ENCODE measurements at places on chromosomes 5 and 9.

- no peak for DNase-seq
Observed at GRCh38 chr9:100190339-100190738, 91.3 kb downstream of the INVS start.

GRCh38 chr9:73093016-73093739 lies 58.5 kb upstream of the ANXA1 start:
- DNase-seq: no peak

DNA sequence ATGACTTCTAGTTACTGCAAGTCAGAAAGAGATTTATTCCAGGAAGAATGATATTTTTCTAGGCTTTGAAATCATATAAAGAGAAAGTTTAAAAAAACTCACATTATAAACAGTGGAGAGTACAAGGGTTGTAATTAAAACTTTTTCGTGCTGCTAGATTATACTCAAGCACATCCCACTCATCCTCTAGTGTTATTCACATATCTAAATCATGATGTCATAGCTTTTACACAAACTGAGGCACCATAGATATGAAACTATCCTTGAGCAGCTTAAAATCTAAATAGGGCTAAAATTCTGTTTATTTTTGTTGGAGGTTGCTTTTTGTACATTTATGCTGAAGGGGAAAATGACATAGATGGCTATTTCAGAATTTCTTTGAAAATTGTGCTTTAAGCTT lies 30.0 kb downstream of the TENT2 start:
- DNase-seq: no peak

DNA sequence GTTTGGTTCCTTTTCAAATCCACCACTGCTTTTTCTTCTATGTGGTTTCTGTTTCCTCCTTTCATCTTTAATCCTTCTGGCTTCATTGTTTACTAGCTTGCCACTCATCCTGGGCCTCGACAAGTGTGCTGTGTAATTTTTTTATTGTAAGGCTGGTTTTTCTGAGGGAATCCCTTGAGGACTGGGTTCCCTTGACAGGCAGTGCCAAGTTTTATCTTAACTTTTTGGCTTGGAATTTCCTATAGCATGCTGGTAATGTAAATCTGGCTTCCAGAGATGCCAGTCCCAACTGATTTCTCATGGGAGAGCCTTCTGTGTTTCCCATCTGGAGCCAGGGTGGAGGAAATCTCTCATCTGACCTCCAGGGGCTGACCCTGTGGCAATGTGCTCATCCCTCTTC lies 184.7 kb downstream of the ROR2 start:
- no peak for DNase-seq

- DNase-seq: peak; percentile 3
Observed at GRCh38 chr9:112378328-112379176, 1.4 kb upstream of the HSDL2 start.

- no peak for DNase-seq
Observed at GRCh38 chr5:43523662-43524072, 8.7 kb upstream of the C5orf34 start.

GRCh38 chr5:136081217-136081591 lies 51.4 kb upstream of the SMAD5 start:
- DNase-seq: no peak

DNA sequence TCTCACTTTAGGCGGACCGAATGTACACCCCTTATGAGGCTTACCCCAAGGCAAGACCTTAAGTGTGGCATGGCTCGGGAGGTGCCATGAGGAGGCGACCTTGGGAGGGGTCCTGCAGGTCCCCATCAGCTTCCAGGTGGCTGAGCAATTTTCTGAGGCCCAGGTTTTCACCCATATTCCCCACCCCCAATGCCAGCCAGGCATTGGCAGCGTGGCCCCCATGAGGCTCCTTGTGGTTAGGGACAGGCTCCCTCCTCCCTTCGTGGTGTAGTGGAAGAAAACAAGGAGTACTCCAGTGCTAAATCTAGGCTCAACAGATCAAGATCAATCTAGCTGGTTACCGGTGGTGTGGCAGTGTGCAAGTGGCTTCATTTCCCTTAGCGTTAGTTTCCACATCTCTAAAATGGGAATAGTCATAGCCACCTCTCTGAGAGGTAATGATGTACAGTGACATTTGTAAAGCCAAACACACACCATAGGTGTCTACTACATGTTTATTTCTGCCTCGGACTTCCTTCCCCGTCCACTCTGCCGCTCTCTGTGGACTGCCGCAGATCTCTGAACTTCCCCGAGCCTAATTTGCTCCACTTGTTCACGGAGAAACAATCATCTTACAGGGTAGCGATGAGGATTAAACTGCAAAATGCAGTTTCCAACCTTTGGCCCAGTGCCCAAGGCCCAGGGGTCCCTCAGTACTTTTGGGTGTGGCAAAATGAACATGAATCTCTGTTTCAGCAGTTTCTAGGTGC lies 8.4 kb downstream of the LHX2 start:
- no peak for DNase-seq

GRCh38 chr9:82677086-82677485 lies 385.9 kb downstream of the RASEF start:
- DNase-seq: no peak

- DNase-seq: no peak
Observed at GRCh38 chr5:156376751-156377150, 49.8 kb downstream of the SGCD start.

- DNase-seq: no peak
Observed at GRCh38 chr9:75529463-75529862, 361.0 kb upstream of the PCSK5 start.

- DNase-seq: peak; percentile 78
Observed at GRCh38 chr5:31408814-31409213, 123.1 kb downstream of the DROSHA start.

GRCh38 chr9:105044518-105044917 lies 116.6 kb upstream of the ABCA1 start:
- no peak for DNase-seq

DNA sequence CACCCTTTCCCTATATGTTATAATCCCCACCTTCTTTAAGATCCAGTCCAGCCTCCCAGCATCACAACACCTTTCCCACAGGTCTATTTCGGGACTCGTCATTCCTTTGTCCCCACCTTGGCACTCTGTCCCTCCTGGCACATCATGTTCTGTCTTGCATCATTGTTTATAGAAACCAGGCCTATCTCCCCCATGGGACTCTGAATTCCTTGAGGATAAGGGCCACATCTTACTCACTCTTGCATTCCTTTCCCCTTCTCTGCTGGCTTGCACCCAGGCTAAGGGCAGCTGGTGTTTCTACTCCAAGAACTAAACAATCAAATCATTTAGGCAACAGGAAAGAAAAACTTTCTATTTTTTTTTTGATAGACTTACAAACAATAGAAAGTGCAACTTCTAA lies 205.7 kb downstream of the AGTPBP1 start:
- no peak for DNase-seq

DNA sequence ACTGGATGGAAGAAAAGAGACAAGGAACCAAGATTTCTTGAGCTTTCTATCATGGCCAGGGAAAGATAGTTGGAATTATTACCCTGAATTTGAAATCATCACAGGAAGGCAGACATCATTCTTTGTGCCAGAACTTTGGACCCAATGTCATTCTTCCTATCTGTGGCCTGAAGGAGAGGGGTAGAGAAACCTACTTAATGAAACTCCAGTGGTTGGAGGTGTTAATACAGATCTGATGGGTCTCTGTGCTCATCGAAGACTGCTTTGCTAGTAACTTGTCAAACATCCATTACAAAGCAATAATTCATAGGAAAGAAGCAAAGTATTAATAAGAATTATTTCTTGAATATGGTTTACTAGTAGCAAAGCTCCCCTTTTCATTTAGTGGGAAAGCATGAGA lies 26.9 kb downstream of the PRLR start:
- DNase-seq: no peak

- no peak for DNase-seq
Observed at GRCh38 chr5:143373076-143373475, 30.4 kb downstream of the NR3C1 start.

DNA sequence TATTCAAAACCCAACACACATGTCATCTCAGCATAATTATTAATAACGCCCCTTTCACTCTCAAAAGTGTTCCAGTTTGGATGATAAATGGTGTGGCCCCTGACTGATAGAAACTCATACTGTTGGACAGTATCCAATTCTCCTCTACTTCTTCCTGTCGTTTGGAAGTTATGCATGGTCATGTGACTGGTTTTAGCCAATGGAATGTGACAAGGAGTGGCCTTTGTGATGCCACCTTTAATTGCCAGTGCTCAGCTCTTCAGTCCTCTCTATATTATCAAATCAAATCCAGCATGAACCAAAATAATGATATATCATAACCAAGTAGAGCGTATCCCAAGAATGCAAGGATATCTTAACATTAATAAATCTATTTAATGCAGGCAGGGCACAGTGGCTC lies 117.8 kb upstream of the SPIN1 start:
- no peak for DNase-seq

- no peak for DNase-seq
Observed at GRCh38 chr5:139668064-139668880, 20.1 kb downstream of the CXXC5 start.

DNA sequence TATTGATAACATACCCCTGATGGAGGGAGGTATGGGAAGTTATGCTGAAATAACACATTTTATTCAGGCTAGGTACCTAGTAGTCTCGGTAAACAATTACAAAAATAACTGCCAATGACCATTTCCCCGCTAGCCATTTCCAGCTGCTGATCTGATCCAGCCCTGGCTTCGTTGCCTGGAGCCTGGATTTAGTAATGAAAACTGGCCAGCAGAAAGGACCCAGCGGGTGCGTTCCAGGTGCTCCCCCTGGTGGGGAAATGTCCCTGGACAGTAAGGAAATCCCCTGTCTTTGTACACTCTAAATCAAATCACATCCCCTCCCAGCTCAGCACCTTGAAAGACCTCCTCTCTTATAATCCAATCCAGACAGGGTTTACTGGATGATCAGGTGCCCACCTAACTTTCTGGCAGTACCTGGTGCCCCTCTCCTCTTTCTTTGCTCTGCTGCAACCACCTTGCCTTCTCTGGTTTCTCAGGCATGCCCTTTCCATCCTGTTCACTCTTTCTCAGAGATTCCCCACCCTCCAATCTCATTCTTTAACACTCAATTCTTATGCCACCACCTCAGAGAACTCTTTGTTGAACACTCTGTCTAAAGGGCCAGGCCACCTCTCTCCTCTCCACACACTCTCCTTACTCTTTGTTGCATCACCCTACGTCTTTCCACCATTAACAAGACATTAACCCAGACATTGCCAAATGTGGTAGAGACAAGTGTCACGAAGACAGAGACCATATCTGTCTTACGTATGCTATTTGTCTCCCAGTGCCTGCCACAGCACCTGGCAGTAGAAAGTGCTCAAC lies 50.1 kb upstream of the SMAD5 start:
- DNase-seq: peak; percentile 44

- no peak for DNase-seq
Observed at GRCh38 chr5:150780816-150781221, 2.3 kb downstream of the SMIM3 start.

DNA sequence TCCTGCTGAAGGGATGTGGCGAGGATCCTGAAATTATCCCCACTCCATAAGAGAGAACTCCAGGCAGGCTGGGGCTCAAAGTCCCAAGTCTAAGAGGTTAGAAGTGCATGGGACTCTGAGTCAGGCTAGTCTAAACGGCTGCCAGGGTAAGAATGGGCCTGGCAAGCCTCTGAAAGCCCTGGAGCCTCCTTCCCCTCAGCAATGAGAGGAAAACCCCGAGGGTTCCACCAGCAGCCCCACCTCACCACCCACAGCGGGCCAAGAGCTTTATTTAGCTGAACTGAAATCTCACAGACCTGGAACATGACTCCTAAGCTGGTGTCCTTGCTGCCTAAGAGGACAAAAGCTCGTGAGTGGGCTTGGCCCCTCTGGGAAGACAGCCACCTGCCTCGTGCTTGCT lies 135.5 kb downstream of the SEC61B start:
- peak; percentile 35 for DNase-seq

- DNase-seq: no peak
Observed at GRCh38 chr5:137361280-137361679, 137.8 kb downstream of the SPOCK1 start.

- no peak for DNase-seq
Observed at GRCh38 chr5:81850501-81851357, 99.8 kb upstream of the SSBP2 start.

DNA sequence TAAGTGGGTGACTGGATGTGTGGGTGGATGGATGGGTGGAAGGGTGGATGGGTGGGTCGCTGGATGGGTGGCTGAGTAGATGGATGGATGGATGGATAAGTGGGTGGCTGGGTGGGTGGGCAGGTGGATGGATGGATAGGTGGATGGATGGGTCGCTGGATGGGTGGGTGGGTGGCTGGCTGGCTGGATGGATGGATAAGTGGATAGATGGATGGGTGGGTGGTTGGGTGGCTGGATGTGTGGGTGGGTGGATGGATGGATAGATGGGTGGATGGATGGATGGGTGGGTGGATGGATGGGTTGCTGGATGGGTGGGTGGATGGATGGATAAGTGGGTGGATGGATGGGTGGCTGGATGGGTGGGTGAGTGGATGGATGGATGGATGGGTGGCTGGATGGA lies 27.3 kb upstream of the CEP72 start:
- DNase-seq: no peak

- no peak for DNase-seq
Observed at GRCh38 chr5:132238169-132238744, 10.6 kb upstream of the P4HA2 start.

DNA sequence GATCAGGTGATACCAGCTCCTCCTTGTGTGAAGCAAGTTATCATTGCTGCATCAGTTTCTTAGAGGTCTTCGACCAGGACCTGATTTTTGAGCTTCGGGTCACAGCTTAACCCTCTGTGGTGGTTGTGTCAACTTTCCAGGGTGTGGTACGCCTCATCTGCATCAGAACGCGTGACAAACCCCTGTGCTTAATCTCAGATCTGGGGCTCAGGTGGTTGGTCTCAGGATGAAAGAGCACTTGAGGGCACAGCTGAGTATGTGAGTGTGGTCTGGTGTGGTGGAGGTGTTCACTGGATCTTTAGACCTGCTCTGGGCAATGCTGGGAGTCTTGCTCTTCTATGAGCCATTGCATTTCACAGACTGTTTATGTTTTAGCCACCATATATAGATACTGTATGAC lies 64.1 kb downstream of the OSTF1 start:
- no peak for DNase-seq

DNA sequence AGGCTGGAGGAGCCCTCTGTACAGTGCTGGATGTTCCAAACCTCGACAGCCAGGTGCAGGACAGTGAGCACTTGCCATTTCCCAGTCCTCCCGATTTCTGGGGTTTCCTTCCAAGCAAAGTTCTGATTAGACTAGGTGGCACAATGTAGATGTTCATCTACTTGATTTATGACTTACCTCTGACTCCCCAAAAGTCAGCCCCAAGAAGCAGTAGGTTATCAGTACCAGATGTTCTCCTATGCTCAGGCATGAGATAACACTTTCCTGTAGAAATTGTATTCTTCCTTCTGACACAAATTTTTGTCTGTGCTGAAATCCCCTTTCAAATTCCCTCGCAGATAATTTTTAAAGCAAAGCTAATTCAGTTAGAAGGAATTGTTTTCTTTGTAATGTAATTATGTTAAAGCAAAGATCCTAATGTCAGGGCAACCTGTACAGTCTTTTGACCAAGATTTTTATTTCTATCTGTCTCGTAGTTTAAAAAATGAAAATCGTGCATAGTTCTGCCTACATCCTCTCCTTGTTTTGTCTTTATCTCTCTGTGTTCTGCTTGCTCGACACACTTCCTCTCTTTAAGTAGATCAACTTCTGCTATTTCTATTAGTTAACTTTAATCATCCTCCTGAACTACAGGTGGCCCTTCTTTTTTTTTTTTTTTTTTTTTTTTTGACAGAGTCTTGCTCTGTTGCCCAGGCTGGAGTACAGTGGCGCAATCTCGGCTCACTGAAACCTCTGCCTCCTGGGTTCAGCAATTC lies 102.4 kb upstream of the PJA2 start:
- no peak for DNase-seq

All from foreskin melanocyte (primary cell).